ENCODE measurements at places on chromosomes 4 and X.

DNA sequence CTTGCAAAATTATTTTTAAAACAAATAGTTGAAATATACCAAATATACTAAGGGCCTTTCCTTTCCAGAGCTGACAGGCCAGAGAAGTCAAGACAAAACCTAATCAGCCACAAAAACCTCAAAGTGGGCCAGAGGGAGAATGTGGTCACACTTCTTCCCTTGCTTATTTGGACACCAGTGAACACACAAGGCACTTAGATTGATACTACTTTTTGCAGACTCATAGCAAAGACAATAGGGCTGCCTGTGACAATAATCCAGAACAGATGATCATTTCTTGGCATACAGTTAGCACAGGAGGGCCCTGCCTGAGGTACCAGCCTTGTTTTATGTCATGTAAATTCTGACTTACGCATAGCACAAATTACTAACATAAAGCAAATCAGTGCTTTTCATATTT, 215.7 kb upstream of the NEIL3 start:
- no peak for DNase-seq

- DNase-seq = no peak
These were observed 32.3 kb upstream of the CXCL8 start for GRCh38 chr4:73707918-73708577.

DNA sequence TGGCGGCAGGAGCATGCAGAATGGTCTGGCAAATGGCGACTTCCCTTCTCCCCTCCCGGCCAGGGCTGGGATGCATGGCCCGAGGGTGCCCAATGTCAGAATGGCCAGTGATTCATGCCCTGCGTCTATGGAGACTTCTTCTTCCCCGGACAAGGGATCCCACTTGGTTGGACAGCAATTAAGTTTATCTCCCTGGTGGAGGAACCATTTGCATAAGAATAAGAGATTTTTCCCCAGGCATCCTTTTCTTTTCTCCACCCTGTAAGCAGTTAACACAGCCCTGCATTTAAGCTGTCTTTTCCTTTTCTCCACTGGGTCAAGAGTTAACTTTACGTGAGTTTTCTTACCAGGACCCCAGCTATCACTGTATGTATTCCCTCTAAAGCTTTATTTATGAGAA, 856.6 kb downstream of the GLUD2 start:
- DNase-seq = no peak

- DNase-seq = no peak
These were observed 155.6 kb downstream of the CBR4 start for GRCh38 chr4:168854350-168854921.

DNA sequence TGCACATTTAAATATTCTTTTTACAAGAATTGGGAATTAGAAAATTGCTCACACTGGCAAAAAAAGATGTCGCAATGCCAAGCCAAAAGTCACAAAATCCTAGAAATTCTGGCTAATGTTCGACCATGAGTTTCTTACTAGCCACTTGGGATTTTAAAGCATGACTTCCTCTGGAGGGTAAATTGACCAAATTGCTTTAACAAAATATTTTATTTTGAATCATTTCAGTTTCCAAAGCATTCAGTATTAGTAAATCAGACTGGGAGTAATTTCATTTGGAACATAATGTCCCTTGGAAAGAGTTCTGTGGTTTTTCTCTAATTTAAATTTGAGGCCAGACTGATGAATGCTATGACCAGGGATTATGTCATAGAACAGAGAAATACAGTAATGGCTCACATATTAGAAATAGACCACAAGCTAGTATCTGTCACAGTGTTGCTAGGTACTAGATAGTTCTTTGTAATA, 7.6 kb upstream of the CXCL5 start:
- no peak for DNase-seq

DNA sequence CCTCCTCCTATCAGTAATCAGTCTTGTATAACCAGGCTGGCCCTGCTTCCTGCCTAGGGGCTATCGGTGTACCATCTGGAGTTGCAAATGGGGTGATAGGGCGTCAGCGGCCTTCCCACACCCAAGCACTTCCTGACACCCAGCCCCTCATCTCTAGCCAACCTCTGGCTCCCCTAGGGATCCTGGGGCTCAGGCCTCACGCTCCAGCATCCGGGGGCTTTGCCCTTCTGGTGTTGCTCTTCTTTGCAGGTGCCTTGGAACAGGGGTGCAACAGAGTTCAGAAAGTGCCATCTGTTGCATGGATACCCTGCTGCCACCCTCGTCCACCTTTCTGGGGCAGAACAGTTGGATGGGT, 4.1 kb downstream of the IL9R start:
- DNase-seq = no peak

GRCh38 chrX:112746812-112747595, 67.3 kb upstream of the LHFPL1 start:
- no peak for DNase-seq

GRCh38 chr4:89860971-89861370, 24.0 kb upstream of the SNCA start:
- no peak for DNase-seq

DNA sequence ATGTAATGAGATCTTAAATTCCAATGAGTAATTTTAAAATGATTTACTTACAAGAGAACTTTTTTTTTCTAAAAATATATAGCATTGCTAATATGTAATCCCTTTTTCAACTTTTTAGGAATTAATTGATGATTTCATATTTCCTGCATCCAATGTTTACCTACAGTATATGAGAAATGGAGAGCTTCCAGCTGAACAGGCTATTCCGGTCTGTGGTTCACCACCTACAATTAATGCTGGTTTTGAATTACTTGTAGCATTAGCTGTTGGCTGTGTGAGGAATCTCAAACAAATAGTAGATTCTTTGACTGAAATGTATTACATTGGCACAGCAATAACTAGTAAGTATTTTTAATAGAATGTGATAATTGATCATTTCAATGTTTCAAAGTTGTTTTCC, 113.2 kb downstream of the USP9X start:
- peak; percentile 2 for DNase-seq

DNA sequence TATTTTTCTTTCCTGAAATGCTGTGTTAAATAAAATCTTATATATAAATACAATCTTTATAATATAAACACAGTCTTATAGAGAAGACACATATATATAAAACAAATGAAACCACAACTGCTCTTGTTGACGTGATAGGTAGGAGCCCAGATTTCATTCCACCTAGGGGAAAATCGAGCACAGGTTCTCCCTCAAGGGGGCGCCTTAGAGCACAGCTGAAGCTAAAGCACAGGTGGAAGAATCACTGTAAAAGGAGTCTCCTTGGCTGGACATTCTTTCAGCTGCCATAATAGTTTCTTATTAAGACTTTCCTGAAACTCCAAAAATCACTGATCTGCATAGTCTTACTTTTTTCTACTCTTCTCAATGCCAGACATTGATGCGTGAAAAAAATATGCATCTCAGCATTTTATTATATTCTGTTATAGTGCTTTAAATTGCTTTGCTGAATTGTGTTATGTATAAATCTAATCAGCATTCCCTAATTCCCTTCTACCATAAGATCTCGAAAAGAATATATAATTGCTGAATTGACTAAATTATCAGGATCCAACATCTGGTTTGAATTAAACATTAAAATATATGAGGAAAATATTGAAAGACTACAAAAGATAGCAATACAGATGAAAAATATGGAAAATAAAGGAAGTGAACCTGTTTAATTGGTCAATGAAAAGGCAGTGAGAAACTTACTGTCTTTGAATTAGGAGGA, 25.5 kb upstream of the RXFP1 start:
- no peak for DNase-seq

DNA sequence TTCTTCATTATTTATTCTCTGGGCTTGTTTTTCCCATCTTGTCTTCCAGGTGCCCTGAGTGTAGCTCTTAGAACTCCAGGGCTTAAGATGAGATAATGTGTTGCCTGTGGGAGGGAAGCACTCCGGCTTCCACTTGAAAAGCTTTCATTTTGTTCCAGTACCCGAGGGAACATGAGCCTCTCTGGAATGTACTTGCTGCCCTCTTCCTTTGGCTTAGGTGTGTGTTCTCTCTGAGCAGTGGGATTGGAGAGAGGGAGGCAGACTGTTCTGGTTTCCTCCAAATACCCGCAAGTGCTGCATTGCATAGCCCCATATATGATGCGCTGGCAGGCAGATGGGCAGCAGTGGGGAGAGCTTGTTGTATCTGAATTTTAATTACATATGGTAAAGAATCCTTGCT, 861 bp upstream of the DTHD1 start:
- no peak for DNase-seq

DNA sequence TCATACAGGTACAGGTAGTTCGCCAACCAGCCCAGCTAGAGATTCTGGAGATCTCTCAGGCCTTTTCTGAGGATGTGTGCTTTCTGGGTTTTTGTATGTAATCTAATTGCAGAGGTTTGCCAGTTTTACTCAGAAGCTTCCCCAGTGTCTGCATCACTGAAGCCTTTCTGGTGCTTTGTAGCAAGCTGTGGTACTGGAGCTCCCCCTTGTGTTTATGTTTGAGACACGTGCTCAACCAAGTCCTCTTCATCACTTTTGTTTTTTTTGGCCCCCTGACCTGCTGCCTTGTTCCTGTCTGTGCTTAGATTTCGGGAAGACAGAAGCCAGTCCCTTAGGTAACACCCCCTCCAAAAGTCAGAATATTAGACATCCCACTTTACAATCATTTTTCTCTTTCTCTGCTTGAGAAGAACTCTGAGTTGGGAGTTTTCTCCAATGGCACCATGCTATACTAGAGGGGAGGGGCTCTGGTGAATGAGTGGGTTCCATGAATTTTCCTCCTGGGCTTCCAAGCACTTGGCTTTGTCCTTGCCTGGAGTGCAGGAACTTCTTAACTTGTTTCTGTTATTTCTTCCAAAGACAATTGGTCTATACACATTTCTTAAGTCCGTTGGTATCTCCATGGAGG, 128.4 kb upstream of the TBC1D9 start:
- no peak for DNase-seq

- DNase-seq = no peak
These were observed 41.6 kb upstream of the ADRA2C start for GRCh38 chr4:3724319-3725231.

DNA sequence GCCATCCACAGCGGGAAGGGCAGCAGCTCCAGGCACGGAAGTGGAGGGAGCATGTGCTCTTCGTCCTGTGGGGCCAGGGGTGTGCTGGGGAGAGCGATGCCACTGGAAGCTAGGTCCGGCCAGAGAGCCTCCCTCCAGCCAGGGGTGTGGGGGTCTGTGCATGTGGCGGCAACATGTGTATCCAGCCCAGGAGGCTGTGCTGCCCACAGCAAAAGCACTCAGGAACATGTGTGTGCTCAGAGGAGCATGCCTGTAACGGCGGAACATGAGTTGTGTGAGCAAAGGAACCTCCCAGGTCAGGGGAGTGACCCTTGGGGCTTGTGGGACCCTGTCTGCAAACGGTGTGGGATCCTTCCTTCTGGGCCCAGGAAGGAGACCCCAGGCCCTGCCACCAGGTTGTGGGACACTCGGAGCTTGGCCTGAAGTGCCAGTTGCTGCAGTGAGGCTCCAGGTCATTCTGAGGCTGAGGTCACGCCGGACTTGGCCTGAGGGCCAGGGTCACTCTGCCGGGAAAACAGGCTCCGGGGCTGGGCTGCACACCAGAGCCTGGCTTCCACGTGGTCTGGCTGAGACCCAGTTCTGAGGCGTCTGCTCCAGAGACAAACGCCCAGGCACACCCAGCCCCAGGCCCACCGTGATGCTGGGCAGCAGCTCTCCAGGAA, 37.2 kb downstream of the CPLX1 start:
- no peak for DNase-seq

DNA sequence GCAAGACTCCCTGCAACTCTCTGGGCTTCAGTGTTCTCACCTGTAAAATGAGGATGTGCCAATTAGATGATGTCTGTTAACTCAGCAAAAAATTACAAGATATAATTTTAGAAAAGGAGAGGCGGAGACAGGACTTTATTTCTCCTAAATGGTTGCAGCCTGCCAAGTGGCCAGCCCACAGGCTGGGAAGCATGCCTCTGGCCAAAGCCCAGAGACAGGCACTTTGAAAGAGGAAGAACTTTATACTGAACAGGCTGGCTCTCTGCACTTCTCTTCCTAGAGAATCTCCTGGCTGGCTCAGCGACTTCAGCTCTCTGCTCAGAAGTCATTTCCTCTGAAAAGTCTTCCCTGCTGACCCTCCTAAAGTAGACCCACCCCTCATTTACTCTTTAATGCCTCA, 3.7 kb downstream of the PRDM5 start:
- DNase-seq = peak; percentile 63

DNA sequence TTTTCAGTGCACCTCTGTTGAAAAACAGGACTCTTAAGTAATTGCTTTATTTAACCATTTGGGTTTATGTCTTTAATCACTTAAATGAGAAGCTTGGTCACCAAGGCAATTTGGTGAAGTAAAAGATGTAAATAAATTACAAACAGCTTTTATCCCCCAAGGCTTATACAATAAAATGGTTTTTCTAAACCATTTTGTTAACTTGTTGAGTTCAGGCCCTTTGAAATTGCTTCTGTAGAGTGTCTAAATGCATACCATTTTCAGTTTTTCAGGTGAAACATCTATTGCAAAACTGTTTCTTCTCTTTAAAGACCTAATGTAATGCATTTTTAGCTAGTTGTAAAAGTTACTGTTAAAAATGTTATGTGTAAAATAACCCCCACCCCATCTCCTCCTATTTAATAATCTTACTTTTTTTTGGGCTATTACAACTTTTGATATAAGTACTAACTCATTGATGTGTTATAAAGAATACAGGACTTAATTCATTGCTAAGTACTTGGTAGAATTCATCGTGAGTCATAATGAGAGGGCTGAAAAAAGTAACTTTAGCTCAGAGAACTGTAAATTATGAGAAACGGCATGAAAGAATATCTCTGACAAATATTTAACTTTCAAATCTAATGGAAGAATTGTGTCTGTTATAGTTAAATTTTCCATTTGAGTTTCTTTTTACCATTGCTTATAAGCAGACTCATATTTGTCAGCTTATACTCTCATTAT, 4.5 kb downstream of the RAPGEF2 start:
- DNase-seq = no peak

DNA sequence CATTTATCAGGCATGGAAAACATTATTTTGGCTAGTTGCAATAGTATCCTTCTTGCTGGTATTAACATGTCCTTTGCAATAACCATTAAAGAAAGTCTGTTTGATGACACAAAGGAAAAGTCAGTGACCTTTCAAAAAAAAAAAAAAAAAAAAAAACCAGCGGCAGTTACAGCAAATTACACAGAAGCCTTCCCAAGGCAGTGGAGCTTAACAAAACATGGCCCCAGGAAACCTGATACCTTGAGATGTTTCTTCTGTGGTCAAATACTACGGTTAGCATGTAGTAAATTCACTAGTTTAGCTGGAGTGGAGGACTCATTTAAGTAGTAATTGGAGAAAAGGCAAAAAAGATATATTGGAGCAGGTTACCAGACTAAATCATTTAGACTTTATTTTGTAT, 359.1 kb downstream of the DACH2 start:
- no peak for DNase-seq

GRCh38 chr4:21900211-21900610, 48.4 kb downstream of the KCNIP4 start:
- no peak for DNase-seq

DNA sequence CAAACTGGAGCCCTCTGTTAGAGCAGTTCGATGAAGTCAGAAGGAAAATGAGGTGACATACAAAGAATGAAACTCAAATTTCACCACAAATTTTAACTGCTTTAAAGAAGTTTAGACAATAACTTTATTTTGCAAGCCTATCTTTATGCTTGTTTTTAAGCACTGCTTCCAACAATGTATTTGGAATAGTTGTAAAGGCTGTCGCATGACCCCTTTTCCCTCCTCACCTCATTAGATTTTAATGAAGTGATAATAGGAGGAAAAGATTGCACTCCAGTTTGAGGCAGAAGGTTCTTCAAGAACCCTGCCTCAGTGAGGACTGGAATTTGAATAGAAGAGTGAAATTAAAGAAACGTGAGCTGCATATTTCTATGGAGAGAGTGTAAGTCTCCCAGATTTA, 386.1 kb upstream of the NR3C2 start:
- no peak for DNase-seq

Measured in left lung (tissue), 14 donors.